ENCODE measurements at places on chromosomes 3 and 15.

GRCh38 chr15:95888762-95889161, 441.7 kb upstream of the NR2F2 start:
- no peak for DNase-seq

GRCh38 chr3:150433347-150433746, 25.2 kb downstream of the TSC22D2 start:
- no peak for DNase-seq

DNA sequence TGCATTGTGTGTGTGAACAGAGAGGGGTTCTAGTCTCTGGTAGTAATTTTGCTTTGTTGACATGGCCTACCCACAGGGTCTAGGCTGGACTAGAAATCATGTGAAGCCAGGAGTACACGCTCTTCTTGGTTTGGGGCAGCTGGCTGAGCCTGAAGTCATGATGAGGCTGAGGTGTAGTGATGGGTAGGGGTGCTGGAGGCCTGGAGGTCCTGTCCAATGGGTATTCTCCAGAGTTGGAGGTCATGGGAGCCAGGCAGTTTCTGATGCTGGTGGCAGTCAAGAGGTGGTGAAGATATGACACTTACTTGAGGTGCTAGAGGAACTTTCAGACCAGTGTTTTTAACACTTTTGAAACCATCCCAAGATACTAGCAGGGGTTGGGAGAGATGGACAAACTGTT, 18.5 kb upstream of the EPHB1 start:
- DNase-seq = no peak

GRCh38 chr15:77532067-77532710, 100.5 kb downstream of the LINGO1 start:
- DNase-seq = no peak

DNA sequence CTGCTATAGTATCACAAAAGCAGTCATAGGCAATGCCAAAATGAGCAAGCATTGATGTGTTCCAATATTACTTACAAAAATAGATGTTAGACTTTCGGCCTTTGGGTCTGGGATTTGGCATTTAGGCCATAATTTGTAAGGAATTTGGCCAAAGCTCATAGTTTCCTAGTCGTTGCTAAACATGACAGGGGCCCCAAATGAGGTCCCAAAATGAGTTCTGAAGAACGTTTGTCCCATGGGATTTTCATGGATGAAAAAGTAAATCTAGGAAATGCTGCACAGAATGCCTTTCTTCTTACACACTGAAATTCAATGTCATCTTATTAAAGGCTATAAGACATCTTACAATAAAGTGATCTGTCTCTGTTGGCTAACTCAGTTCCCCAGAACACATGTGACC, 456.0 kb downstream of the CNTN4 start:
- no peak for DNase-seq

DNA sequence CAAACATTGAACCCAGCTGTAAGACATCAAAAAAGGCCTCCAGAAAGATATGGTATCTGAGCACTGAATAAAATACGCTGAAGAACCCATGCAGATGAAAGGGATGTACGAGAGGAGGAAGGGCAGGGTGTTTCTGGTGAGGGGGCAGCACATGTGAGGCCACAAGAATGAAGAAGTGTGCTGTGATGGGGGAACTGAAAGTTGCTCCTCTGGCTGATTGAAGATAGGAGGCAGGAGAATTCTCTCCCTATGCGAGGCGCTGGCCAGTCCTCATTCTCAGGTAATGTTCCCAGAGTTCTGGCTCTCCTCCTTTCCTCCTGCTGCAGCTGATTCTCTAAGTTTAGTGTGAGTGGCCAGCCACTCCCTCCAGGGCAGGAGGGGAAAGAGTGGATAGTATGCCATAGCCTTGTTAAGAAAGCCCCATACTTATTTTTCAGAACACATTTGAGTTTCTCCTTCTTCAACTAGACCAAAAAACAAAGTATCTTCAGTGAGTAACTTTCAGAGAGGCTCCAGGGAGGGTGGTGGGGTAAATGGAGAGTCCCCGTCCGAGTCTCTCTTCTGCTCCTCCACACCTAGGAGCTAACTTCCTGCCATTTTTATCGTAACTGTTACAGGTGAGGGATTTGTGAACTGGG, 26.9 kb upstream of the MYO1E start:
- DNase-seq = no peak

DNA sequence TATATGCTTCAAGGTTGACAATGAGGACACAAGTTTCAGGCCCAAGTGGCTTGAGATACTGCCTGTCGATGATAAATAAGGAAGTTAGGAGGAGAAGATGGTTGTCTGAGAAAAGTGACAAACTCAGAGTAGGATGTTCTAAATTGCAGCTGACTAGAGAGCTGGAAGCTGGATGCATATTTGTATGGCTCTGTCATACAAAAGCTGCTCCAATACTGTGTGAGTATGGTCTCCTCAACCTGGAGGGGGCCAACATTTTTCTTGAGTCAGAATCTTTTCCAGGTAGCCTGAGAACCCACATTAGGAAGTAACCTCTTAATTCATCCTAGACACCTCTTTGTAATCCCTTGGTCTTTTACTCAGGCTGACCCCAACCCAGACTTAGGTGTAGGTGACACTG, 28.4 kb upstream of the TPRG1 start:
- DNase-seq = peak; percentile 28

GRCh38 chr3:141482245-141482922, 4.4 kb upstream of the RASA2 start:
- peak; percentile 85 for DNase-seq

- no peak for DNase-seq
These were observed 81.6 kb downstream of the OCA2 start for GRCh38 chr15:28017423-28017924.

DNA sequence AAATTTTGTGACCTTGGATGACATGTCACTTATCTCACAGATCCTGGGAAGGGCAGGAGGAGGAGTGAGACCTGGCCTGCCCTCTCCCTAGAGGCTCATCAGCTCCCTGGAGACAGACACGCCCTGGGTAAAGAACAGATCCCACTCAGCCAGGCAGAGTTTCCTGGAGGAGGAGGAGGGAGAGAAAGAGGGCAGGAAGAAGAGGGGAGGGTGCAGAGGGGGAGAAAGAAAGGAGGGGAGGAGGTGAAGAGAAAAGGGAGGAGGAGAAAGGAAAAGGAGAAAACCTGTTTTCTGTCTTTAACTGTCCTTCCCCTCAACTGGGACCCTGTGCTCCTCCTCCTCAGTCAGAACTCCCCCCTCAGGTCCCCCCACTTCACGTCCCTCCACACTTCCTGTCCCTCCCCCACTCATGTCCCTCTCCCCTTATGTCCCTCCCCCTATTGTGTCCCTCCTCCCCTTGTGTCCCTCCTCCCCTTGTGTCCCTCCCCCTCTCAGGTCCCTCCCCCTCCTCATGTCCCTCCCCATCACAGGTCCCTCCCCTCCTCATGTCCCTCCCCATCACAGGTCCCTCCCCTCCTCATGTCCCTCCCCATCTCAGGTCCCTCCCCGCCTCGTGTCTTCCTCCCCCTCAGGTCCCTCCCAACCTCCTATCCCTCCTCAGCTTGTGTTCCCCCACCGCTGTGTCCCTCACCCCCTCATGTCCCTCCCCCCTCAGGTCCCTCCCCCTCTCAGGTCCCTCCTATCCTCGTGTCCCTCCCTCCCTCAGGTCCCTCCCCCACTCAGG, 52.3 kb upstream of the CGNL1 start:
- peak; percentile 44 for DNase-seq

DNA sequence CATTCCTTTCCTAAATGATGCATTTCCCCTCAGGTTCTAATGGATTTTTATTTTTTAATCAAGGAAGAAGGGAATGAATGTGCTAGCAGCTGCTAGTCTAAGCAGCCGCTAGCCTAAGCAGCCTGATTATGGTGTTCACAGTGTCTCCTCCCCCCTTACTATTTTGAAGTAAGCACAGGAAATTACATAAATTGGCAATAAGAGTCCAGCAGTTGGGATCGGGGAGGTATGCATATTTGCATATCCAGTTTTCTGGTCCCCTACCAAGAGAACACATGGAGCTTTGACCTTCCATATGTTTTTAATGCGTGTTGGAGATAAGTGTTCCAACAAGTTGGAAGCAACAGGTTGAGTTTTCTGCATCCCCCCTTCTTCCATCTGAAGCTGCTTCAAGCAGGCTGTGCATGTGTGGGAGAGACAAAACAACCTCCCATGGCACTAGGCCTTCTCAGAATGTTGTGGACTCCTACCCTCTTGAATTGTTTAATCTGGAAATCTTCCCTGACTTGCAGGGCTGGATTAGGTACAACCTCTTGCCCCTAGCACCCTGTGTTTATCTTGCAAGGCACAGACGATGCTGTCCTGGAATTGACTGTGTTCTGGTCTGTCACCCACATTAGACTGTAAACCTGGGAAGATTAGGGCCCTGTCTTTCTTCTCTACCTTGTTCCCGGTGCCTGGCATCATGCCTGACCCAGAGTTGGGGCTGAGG, 124.8 kb upstream of the LRIG1 start:
- DNase-seq = peak; percentile 19

DNA sequence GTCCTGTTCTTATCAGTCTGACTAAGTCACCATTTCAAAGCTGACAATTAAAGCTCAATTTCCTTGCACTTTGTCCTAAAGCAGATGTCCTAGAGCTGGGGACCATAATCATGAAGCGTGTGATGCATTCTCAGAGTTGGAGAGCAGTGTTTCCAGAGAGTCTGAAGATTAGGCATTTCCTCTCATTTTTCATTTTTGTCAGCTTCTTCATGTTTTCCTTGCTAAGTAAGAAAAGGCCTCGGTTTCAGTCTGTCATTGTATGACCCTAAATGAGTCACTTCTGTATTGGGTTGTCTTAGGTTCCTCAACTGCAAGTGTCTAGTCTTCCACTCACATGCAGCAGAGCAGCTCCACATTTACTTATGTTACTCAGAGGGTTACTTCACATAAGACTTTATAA, 257.2 kb upstream of the TPRG1 start:
- DNase-seq = peak; percentile 66

- peak; percentile 58 for DNase-seq
These were observed 260.4 kb upstream of the P2RY1 start for GRCh38 chr3:152574461-152575079.

- DNase-seq = no peak
These were observed 307.7 kb downstream of the TUSC7 start for GRCh38 chr3:117017135-117017894.

Data from fibroblast of skin of scalp (primary cell).